Activated T-helper 1 cell treated with anti-CD3 and anti-CD28 coated beads, Interleukin-2, amount 50 U/mL, for 16 hours (primary cell): ENCODE measurements at places on chromosomes 7 and 10.

DNA sequence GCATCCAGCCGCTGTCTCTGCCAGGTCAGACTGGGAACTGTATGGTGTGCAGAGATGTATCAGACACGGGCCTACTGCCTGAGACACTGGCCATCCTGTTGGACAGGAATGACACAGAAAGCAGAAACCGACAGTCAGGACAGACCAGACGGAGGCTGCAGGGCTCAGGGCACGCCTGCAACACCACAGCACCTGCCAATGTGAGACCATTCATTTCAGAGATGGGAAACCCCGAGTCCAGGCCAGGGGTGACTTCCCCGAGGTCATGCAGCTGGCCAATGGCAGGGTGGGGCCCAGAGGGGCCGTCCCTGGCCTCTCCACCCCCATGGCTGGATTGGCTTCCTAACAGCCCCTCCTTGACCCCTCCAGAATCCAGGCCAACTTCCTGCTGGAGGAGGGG is 34.7 kb downstream of the GRID1 start:
- no peak for DNase-seq

GRCh38 chr10:132385389-132385667 is 11.7 kb upstream of the PWWP2B start:
- DNase-seq, result no peak

GRCh38 chr7:100895956-100896731 is 456 bp upstream of the ACHE start:
- DNase-seq, result no peak

DNA sequence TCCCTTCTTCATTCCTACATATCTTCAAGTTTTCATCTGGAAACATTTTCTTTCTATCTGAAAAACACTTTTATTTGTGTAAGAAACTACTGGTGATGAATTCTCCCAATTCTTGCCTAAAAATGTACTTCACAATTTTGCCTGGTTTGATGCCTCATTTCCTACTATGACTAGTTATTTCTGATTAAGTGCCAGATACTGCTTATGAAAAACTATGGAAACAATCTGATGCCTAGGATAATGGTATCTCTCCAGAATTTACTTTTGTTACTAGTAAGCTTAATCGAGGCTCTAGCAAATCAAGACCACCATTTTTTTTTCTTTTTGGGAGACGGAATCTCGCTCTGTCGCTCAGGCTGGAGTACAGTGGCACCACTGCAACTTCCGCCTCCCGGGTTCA is 31.3 kb downstream of the CACUL1 start:
- no peak for DNase-seq

DNA sequence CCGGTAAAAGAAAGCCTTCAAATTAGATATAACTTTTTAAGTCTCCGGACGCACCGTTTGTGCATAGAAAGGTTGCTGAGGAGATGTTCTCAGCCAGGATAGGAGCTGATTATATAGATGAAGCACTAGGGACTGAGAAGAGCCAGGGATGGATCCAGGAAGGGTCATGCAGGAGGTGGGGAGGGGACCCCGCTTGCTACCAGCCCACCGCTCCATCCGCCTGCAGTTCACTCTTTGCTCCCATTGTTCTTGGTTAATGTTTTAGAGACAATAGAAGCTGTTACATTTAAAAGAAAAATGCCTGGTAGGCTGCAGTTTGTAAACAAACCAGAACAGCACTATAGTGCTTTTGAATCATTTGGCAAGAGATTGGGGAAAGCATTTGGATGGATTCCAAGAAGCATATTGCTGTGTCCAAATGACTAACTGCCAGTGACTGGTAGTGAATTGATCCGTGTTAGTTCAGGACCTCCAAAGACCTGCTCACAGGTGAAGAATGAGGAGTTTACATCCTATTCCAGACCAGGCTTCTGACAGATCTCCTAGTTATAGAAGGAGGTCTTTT is 175.9 kb upstream of the TAC1 start:
- DNase-seq, result no peak

- DNase-seq, result no peak
Measured at GRCh38 chr10:79336739-79337138, 10.5 kb upstream of the PPIF start.

DNA sequence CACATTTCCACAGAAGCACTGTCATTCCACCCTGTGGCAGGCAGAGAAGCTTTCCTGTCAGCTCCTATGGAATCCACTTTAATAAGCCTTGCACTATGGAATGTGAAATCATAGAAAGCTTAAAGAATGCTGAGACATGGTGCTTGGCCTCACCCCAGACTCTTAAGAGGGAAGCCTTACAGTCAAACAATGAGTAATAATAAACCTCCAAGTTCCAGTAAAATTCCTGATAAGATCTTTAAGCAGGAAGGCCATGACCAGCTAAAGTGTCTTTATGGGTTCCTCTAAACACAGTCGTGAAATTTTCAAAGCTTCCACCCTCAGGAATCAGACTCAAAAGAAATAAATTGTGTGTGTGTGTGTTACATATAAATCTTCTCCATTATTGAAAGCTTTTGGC is 11.9 kb upstream of the TEX36 start:
- DNase-seq, result no peak

DNA sequence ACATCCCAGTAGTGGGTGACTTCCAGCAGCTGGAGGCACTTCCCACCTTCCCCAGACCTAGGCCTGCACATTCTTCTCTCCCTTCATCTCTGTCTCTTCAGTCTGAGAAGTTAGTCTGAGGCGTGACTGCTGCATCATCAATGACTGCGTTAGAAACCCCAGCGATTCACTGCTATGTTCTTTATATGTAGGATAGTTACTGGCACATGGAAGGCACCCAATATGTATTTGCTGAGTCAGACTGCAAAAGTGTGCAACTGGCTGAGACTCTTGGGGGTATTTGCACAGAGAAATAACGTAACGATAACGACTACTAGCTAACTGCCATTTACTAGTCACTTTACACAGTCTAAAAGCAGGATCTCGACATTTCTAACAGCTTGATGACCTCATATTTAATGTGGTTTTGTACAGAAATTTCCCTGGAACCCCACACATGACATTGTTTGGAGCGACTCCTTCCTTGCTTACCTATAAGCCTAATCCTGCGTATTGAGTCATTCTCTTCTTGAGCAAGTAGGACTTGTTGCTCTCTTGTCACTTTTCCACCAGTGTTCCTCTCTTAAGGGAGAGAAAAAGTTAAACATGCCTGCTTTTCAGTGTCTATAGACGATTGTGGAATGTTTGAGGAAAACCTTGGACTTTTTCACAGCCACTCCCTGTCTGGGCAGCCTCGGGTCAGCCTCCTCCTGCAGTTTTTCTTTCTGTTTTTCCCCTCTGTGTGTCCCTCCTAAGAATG is 45.5 kb downstream of the THNSL1 start:
- DNase-seq, result no peak

DNA sequence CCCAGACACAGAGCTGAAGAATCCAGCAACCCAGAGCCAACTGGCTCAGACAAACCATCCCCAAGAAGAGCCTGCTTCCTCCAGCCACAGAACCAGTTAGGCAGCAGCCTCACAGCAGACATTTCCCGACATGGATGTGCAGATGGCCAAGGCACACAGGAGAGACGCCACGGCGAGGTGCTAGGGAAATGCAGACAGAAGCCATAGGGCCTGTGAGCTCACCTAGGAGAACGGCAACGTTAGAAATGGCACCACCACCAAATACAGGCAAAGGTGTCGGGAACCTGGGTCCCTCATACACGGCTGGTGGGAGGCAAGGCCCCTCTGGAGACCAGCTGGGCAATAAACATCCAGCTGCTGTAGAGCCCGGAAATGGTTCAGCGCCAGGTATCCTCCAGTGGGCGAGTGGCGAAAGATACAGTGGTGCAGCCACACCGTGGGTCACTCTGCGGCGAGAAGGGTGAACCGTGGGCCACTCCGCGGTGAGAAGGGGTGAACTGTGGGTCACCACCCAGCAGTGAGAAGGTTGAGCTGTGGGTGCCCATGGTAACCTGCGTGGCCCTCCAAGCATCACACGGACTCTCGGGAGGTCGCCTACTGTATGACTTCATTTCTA is 31.2 kb downstream of the JAKMIP3 start:
- DNase-seq, result no peak

DNA sequence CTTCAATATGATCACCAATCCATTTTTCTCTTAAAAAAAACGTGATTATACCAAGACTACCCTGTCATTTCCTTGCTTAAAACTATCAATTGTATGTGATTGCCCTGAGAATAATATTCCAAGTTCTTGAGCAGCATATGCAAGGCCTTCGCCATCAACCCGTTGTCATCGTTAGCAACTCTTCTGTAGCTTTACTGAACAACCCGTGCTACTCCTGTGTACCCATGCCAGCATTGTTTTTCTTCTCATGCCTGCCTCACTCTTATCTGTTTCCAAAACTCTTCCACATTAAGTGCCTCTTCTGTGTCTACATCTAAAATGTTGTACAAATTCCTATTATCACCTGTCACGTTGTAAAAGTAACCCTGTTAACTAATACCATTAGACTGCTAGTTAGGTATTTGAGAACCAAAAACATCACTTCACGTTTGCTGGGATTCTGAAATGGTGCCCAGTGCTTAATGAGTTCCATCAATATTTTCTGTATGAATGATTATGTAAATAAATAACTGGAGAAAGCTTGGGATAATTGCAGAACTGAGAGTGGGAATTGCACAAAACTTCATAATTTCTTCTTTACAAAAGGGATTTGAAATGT is 10.5 kb downstream of the CAV2 start:
- no peak for DNase-seq

GRCh38 chr7:134515569-134516468 is 11.5 kb upstream of the AKR1B10 start:
- DNase-seq, result no peak

GRCh38 chr7:4849390-4849789 is 12.4 kb downstream of the PAPOLB start:
- DNase-seq, result no peak
